Choroid plexus epithelial cell (primary cell): ENCODE measurements at places on chromosomes 1 and 21.

- no peak for DNase-seq
Measured at GRCh38 chr21:46008893-46009621, 27.5 kb downstream of the COL6A1 start.

DNA sequence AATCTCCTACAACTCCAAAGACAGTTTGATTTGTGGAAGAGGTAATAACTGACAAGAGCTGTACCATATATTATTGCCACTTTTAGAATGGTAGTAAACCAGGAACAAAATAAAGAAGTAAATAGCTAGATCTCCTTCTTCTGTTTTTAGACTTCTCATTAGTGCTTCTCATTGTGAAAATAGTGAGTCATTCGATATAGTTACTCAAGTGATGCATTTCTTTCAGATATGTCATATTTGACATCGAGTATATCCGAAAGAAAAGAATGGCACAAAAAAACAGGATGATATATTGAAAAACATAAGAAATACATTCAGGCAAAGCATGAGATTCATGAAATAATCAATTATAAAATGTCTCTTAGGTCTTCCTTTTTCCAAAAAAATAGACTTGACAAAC is 1346.1 kb downstream of the BRINP3 start:
- DNase-seq: peak; percentile 1

GRCh38 chr1:201861448-201861847 is 27.2 kb upstream of the SHISA4 start:
- no peak for DNase-seq

- no peak for DNase-seq
Measured at GRCh38 chr1:94013367-94013878, 104.2 kb upstream of the GCLM start.

DNA sequence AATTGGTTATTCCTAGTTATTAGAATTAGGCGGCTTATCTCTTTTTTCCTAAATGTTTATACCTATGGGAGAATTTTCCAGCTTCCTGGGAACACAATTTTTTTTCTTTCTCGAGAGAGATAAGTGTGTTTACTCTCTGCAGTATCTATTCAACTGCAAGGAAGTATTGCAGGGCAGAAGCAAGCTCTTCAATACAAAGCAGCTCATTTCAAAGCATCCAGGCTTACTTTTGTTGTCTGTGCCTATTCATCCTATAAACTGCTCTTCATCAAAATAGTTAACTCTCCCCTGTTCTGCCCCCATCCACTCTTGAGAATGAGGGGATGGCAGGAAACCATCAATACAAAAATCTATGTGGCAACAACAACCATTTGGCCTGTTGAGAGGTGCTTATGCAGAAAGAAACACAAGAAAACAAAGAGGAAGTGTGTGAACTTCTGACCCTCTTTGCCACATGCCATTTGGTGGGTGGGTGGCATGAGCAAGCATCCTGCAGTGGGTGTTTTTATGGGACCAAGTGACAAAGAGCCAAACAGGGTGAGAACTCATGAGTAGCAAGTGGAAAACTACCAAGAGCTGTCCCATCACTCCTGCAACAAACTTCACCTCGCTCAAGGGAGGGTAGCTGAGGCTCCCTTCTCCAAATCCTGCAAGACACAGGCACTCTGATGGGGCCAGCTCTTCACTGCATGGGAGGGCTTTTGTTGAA is 50.6 kb upstream of the MRPS6 start:
- no peak for DNase-seq

DNA sequence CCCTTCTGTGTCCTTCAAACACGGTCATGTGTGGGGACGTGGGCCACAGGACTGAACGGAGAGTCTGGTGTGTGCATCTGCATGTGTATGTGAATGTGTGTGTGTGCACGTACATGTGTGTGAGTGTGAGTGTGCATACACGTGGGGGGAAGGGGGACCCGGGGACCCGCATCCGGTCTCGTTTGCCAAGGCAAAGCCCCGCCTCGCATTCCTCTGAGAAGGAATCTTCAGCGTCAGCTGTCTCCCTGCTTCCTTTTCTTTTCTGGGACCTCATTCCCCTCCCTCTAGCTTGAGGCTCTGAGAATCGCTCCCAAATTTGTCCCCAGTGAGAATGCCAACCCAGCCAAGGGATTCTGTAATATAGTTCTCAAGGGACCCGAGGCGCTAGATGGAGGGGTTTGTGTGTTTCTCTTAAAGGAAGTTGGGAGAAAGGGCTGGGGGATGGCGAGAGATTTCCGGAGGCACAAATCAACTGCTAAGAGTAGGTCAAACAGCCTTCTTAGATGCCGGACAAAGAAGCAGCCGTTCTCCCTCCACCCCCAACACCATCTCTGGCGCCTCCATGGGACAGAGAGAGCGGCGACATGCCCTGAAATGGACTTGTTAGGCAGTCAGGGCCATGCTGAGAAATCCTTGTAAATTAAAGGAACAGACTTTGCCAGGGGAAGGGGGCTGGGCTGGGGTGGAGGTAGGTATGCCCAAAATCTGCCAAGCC is 6.6 kb downstream of the IFFO2 start:
- peak; percentile 38 for DNase-seq

- peak; percentile 68 for DNase-seq
Measured at GRCh38 chr1:207822602-207823451, 71.0 kb downstream of the CD46 start.

DNA sequence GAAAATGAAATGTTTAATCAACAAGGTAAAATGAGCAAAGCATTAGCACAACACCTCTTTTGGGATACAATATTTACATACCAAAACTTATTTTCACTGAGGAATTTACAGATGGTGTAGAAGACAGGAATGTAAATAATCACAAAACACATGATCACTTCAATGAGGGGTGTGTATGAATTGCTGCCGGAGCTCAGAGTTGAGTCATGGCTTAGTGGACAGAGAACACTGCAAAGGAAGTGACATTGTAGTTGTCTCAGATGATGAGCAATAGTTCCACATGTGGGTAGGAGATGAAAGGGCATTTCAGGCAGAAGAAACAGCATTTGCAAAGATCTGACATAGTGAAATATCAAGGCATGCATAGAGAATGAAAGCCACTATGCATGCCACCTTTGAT is 5.6 kb upstream of the KPRP start:
- peak; percentile 1 for DNase-seq

GRCh38 chr1:117215733-117216462 is 5.2 kb upstream of the VTCN1 start:
- no peak for DNase-seq

- peak; percentile 41 for DNase-seq
Measured at GRCh38 chr1:211332830-211333229, 6.2 kb downstream of the TRAF5 start.

DNA sequence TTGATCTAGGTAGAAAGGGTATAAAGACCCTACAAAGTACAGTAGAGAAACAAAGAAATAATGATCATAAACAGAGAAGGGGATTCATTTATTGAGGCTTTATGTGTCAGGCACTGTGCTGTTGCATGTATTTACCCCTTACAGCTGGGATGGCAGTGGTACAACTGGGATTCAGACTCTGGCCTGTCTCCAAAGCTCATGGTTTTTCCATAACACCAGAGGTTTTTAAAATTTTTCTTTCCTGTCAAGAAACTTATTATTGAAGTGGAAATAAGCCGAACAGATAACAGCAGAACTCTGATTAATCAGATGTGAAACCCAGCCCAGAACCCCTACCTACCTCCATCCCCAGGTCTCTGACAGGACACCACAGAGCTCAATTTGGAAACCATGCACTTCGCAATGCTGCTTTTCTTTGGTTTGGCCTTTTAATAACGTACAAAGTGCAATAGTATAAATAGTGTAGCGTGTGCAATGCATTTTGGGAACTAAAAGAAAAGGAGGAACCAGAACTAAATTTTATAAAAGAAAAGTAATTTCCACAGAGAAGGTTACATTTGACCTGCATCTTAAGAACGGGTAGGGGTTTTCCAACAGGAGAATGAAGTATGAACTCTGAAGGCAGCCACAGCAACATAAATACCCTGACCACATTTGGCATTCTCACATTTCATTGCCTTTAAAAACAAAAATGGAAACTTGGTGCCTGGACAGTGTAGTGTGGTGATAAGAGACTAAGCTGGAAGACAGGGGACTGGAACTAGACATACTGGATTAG is 92.0 kb upstream of the S1PR1 start:
- DNase-seq: no peak

DNA sequence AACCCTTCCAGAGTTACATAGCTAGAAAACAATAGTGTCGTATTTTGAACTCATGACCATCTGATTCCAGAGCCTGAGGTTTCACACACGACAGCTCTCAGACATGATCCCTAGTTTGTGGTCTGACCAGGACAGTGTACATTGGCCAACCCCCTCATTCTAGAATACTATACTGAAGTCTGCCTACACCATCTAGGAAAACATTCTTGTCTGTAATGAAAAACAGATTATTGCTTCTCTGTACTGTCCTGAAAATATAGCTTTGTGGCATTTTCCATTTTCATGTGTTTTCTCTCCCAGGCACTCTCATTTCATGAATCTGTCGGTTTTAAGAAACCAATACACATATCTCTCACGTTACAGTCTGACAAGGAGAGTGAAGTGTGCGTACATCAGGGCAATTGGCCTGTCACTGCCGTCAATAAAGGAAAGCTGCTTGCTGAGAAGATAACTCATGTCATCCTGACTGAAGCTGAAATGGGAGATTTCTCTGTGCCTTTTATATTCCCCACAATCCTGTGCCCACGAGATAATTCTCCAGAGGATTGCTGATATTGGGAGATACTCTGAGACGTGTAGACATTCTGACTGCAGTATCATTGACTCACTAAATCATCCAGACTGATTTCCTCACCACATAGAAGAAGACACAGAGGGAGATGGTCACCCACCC is 585.6 kb downstream of the PLPP3 start:
- no peak for DNase-seq

DNA sequence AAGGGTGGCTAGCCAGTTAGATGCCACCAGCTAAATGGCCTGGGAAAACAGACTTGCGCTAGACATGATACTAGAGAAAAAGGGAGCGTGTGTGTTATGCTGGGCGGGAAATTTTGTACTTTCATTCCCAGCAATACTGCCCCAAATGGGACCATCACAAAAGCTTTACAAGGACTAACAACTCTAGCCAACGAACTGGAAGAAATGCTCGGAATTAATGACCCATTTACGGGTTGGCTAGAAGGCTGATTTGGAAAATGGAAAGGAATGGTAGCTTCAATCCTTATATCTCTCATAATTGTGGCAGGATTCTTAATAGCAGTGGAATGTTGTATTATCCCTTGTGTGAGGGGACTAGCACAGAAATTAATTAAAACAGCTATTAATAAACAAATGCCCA is 27.9 kb upstream of the ZNF496 start:
- DNase-seq: no peak

GRCh38 chr1:54124906-54125305 is 27.9 kb downstream of the CDCP2 start:
- no peak for DNase-seq

DNA sequence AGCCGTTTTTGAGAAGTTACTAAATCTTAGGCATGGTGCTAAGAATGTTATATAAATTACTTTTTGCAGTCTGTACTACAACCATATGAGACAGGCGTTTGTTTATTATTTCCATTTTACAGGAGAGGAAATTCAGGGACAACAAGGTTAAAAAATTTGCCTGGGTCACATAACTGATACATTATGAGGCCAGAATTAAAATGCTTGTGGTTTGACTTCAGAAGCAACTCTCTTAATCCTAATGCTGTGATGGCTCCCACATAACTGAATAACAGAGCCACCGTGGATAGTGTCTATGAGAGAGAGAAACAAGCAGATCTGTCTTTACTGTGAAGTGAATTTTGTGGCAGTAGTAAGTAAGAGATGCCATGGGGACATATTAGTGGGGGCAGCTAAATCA is 184.9 kb downstream of the NCAM2 start:
- peak; percentile 60 for DNase-seq

DNA sequence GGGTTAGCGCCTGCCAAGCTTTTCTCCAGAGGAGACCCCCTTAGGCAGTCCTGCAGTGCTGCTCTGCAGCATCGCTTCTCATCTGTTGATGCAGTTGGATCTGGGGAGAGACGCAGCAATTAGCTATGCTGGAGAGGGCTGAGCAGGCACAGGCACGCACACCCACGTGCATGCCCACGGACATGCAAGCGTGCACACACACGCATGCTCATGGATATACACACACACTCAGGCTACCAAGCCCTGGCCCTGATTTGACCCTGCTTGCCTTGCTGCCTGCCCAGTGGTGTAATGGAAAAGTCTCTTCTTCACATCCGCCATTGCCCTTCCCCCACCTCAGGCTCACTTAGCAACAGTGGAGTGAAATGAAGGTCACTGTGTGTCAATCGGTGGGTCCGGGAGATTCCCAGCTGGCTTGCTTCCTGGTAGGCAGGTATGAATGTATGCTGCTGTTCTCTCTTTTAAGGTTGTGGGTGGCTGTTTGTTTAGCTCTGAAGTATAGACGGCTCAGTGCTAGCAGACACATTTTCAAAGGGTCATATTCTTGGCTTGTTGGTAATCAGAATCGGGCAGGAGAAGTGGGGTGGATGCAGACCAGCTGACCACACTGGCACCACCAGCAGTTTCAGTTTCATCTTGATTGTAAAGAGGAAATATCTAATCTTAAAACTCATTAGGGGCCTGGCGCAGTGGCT is 9.5 kb downstream of the ATP1B1 start:
- peak; percentile 76 for DNase-seq

- no peak for DNase-seq
Measured at GRCh38 chr1:8217011-8217711, 100.8 kb upstream of the SLC45A1 start.

GRCh38 chr1:54583307-54583686 is 35.3 kb downstream of the ACOT11 start:
- no peak for DNase-seq

- DNase-seq: no peak
Measured at GRCh38 chr1:107141491-107142126, 770 bp downstream of the NTNG1 start.

DNA sequence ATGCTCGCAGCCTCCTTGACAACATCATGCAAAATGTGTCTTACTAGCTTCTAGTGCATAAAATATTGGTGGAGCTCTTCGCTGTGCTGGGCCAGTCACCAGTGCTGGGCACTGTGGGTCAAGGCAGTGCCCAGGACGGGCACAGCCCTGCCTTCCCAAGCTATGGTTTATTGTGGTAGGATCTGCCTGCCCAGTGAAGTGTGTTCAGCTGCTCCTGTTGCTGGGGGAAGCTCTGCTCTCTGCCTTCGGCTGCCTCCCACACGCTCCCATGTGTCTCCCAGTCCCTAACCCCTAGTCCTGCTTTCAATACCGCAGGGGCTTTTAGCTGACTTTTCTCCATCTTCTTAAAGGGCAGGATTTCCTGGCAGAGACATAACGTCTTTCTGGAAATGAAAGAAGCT is 15.7 kb downstream of the EPHX1 start:
- DNase-seq: peak; percentile 28
